ENCODE measurements at places on chromosomes 4 and X. TPM values are rescaled to one million over a fixed set of nuclear protein-coding genes. Genes with fewer than 3 reads are reported as not detected.

PDZD4 gene
- 6.9 TPM for polyA plus RNA-seq

FRAS1 gene
- polyA plus RNA-seq, result 83.3 TPM

UCHL1 gene
- polyA plus RNA-seq, result 119 TPM

PPP1R2C gene
- not detected for polyA plus RNA-seq

GABRE gene
- 4.1 TPM for polyA plus RNA-seq

GCNA gene
- 2.5 TPM for polyA plus RNA-seq

All from right renal cortex interstitium (tissue), 3 donors.